Activated T-helper 1 cell treated with anti-CD3 and anti-CD28 coated beads, Interleukin-12 subunit alpha, Interleukin-12 subunit beta, Interleukin-2, Interleukin-4 antibody, amounts not matched to agents 30 ng/mL and 10 ng/mL and 1 ng/mL, durations not matched to agents 14 hours and 24 hours and 36 hours (primary cell): ENCODE measurements at places on chromosomes 6 and 20. TPM values are rescaled to one million over a fixed set of nuclear protein-coding genes. Genes with fewer than 3 reads are reported as not detected.

- DNase-seq: no peak
These were observed 44.1 kb downstream of the NKX2-4 start for GRCh38 chr20:21353236-21353635.

DNA sequence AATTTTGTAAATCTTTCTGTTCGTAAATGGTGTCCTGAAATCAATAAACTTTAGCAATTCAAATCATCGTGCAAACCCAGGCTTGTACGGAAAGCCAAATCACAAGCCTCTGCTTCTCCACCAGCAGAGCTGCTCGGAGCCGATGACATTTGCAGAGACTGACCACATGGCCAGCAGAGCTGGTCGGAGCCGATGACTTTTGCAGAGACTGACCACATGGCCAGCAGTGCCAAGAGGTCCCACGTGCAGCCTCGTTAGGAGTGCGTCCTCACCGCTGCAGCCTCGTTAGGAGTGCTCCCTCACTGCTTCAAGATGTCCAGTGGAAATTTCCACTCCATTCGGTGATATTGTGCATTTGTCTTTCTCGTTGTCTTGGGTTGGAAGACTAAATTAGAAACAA is 28.5 kb downstream of the SMOC2 start:
- no peak for DNase-seq

GRCh38 chr6:83920017-83920416 is 60.5 kb downstream of the CYB5R4 start:
- DNase-seq: no peak

GRCh38 chr6:7261852-7262461 is 51.0 kb downstream of the SSR1 start:
- no peak for DNase-seq

GRCh38 chr6:163554663-163555062 is 140.1 kb downstream of the QKI start:
- peak; percentile 30 for DNase-seq

- DNase-seq: no peak
These were observed 7.0 kb downstream of the PPIL1 start for GRCh38 chr6:36867471-36868224.

DNA sequence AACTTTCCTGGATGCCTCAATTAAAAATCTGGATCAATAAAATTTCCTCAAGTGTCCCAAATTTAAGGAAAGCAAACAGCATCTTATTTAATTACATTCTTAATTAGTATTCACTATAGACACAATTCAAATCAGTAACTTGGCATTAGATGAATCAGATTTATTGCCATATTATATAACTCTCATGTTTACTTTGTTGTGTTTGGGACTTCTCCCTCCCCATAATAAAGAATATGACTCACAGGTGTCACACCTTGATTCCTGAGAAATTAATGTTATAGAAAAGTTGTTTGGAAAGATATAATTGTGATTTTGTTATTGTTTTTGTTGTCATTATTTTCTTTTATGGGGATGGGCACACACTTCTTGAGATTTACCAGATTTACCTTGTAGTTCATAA is 18.4 kb downstream of the EYA4 start:
- DNase-seq: no peak

The DEF6 gene
- total RNA-seq: 123 and 125 TPM in 2 replicates

DNA sequence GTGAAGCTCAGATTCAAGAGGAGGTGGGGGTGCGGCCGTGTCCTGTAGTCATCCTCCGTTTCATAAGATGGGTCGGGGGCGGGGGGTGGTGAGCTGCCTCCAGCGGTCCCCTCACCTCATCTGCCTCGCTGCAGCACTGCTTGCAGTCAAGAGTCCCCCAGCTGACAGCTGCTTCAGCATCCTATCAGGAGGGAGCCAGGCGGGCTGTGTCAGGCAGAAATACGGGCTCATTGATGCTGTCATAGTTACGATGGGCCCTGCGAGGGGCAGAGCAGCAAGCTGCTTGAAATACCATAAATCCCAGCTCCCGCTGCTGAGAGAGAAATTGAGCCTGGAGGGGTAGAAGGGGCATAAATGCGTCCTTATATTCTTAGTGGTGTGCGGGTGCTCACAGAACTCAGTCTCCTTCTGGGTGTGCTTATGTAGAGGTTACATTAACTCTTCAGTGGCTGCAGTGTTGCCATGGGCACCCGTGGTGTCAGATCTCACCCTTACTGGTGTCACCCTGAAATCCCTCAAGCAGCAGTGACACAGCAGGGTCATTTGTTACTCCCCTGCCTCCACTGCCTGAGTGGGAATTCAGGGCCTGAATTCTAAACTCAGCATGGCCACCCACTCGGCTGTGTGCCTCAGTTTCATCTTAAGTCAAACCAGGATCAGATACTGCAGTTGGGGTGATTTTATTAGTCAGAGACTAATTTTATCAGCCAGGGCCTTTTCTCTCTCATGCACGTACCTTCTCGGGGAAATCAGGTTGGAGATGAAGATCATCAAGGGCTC is 21.8 kb downstream of the CCDC167 start:
- DNase-seq: no peak

DNA sequence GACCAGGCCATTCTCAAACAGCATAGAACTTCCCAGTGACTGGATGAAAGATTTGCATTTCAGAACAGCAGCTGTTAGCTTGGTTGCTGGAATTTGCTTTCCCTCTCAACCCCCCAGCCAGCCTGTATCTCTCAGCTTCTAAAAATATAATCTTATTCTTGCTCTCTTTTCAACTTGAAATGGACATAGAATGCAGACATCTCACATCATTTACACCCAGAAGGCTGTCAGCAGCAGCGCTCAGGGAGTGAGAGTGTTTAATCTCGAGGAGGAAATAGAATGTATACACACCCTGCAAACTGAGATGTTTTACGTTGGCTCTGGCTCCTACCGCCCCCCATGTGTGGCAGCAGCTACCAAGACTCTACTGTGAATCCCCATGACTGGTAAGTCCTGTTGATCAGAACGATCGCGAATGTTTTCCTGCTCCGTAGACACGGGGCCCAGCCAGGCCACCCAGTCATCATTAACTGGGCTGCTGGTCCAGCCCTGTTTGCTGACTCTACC is 163.4 kb upstream of the SLC24A3 start:
- DNase-seq: no peak

The NOTCH4 gene
- total RNA-seq: 0.66 and 0.73 TPM in 2 replicates

The SLC17A9 gene
- 7.6 and 8.6 TPM in 2 replicates for total RNA-seq

The B3GAT2 gene
- 0.02 TPM in 1 of 2 replicates, not detected in the other for total RNA-seq

GRCh38 chr6:144777249-144777648 is 492.1 kb downstream of the UTRN start:
- DNase-seq: no peak

DNA sequence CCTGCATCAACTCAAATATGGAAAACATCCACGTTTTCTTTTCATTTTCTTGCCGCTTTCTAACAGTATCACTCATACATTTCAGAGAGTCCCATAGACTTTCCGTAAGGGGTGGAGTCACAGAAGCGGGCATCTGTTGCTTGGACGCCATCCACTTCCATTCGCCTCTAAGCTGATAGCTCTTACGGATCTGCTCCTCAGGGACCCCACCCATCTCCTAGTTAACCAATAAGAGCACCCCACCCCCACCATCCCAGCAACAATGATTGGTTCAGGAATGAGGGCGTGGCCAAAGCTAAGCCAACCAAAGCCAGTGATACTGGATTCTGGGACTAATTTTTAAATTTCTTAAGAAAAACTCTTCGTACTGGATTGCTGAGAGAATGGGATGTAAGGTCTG is 42.4 kb downstream of the SLC2A10 start:
- no peak for DNase-seq

DNA sequence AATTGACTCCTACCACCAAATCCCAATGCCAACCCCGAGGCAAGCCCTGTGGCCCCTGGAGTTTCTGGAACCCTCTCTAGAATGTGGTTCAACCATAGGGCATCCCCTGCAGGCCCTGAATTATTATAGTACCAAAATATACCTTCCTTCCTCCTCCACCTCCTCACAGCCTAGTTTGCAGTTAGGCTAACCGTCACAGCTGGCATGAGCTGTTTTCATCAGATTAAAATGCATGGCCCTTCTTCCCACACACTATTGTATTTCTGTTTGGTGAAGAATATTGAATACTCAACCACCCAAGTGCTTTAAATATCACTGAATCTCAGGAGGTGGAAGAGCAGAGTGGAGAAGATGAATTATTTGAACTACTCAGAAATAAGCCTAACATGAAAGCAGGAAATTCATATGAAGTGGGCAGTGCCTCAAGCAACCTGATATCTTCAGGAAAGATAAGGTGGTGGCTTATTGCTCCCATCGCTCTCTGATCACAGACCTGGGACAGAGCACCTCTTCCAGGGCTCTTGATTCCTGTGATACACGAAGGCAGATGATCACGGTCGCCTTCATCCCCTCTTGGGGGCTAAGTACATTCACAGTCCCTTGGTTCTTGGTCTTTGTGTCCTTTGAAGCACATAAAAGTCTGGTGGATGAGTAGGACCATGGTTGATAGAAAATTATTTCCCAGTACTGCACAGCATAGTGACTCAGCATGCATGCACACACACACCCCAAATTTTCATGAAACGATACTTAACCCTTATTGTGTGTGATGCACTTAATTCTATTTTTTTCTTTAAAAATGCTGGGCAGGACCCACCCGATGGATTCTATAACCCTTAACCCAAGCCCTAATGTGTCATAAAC is 90.9 kb downstream of the PSMG4 start:
- DNase-seq: no peak
